Stimulated activated CD4-positive, alpha-beta T cell treated with anti-CD3 and anti-CD28 coated beads, Interleukin-2, amount 100 ng/mL, for 48 hours (primary cell): ENCODE measurements at places on chromosomes 3 and 15.

GRCh38 chr3:186209810-186210752 is 101.2 kb upstream of the ETV5 start:
- DNase-seq, result no peak

- peak; percentile 18 for DNase-seq
Observed at GRCh38 chr15:58545307-58546065, 113.7 kb downstream of the LIPC start.

DNA sequence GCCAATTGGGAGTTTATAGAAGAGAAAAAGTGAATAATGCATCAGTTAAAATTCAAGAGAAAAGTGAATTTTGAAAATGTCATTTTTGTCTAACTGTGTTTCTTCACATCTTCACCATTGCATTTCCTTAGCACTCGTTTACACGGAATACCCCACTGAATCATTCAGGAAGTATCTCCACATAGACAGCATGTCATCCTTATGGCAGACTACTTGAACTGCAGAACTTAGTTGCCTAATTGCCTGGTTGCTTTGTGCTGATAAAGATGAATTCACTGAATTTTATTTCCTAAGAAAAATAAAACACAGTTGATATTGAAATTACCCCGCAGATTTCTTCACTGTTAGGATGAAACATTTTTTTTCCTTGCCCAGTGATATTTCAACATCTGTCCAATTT is 627.1 kb downstream of the ROBO1 start:
- DNase-seq, result no peak

DNA sequence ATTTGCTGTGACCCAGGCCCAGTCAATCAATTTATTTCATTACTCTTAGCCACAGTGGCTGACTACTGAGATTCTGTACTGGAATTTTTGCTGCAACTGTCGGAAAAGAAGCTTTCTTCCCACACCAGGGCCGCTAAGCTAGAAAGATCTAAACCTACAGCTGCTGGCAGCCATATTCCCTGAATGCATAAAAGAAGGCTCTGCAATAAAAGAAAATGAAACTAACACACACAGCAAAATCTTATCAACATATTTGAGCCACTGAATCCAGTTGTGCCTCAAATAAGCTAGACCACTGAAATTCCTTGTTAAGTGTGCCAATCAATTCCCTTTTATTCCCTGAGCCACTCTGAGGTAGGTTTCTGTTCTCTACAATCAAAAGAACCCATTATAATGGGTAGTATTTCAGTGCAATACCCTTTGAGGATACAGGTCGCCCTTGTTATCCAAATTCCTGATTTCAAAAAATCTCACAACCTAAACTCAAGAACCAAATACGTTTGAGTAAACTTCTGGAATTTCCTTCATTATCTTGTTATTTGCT is 60.3 kb downstream of the MYO9A start:
- no peak for DNase-seq

- no peak for DNase-seq
Observed at GRCh38 chr3:152076148-152076547, 192.6 kb upstream of the MBNL1 start.

DNA sequence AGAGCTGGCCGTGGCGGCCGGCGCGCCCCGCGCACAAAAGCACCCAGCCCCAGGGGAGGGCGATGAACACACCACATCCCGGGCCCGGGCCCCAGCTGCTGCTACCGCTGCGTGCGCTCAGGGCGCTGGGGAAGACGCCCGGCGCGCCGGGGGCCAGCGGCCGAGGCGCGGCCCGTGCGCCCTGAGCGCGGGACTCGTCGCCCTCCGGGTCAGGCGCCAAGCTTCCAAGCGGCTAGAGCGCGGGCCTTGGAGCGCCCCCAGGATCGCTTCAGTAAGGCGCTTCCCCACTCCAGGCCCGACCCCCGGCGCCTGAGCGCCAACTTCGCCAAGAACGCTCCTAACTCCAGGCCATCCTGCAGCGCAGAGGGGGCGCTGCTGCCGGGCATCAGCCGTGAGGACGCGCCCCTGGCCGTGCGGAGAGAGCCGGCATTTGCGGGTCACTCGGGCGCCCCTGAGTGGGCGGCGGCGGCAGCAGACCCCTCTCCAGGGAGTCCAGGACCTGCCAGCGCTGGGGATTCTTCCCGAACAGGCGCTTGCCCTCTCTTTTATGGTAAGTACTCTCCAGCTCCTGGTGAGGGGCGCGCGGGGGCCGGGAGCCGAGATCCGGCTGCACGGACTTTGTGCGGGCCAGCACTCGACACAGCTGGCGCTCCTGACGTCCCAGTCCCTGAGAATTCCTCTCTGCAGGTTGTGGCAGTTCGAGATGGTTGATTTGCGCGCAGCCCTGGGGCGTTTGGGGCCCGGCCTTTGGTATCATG is 475 bp downstream of the SPSB4 start:
- DNase-seq, result no peak

DNA sequence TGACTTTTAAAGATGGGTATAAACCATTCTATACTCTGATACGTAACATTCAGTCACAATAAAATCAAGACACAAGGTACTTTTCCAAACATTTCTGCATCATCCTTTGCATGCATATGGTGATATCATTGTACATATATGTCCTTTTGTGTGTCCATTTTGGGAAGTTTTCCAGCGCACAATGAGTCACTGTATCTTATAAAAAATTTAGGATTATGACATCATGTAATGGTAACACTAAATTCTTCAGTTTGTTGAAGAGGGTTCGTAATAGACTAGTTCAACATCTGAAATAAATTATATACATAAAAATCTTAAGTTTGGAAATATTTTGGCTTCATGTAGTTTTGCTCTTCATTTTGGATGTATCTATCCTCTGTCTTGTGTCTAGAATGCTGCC is 480.9 kb downstream of the ROBO1 start:
- no peak for DNase-seq

GRCh38 chr3:141900343-141900742 is 23.9 kb downstream of the ATP1B3 start:
- no peak for DNase-seq

- no peak for DNase-seq
Observed at GRCh38 chr15:99981839-99982658, 248.8 kb upstream of the LYSMD4 start.

DNA sequence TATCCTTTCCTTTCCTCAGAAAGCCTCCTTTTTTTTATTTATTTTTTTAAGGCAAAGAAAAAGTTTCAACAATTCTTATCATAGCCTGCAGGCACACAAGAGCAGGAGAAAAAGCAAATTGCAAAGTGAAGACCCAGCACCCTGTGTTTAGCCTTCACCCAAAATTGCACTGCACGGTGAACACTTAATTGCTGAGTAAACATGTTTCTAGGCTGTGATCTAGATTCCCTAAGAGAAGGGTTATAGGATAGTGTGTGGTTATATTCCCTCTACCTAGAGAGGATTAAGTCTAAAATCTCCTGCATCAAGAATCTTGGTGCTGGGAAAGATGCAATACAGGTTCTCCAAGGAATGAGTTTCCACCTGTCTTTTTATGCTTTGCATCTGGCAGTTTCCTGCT is 70.2 kb upstream of the BFSP2 start:
- no peak for DNase-seq

GRCh38 chr3:16174389-16174788 is at the start of gene GALNT15:
Gene GALNT15, plus strand, starts transcription at chr3:16174680. Its CDS starts 472 bp downstream, at chr3:16175152.
- DNase-seq, result no peak

- no peak for DNase-seq
Observed at GRCh38 chr3:123909785-123910184, 25.7 kb upstream of the MYLK start.

DNA sequence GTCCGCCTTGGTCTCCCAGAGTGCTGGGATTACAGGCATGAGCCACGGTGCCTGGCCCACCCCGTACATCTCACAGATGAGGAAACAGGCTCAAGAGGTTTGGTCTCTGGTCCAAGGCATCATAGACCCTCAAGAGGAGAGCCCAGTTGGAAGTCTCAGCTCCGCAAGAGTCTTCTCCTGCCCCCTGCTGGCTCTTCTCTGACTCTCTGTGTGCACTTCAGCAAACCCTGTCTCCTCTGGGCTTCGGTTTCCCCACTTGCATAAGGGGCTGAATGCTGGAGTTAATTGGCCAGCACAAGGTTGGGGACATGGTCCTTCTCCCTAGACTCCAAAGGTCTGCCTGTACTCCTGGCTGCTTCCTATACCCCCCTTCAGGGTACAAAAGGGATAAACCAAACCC is 3.9 kb downstream of the MST1R start:
- DNase-seq, result no peak

DNA sequence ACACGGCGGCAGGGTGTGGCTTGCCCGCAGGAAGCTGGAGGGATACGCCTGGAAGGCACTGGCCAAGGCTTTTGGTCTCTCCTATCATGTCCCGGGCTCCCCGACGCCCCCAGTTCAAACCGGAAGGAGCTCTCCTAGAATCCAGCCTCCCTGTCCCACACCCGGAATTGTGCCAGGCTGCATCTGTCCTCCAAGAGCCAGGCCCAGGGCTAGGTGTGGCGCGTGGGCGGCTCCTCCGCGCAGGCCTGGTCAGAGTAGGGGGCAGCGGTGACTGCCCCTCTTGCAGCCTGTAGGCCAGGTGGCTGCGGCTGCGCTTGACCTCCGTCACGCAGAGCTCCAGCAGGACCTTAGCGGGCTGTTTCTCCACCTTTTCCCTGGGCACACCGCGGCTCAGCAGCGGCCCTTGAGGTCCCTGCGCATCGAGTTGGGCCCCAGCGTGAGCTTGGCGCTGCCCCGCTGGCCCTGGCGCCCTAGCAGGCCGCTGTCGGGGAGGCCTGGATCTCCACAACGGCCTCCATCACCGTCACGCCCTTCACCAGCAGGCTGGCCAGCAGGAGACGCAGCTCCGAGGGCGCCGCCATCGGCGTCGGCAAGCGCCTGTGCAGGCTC is 15.9 kb upstream of the SIAH2 start:
- no peak for DNase-seq

DNA sequence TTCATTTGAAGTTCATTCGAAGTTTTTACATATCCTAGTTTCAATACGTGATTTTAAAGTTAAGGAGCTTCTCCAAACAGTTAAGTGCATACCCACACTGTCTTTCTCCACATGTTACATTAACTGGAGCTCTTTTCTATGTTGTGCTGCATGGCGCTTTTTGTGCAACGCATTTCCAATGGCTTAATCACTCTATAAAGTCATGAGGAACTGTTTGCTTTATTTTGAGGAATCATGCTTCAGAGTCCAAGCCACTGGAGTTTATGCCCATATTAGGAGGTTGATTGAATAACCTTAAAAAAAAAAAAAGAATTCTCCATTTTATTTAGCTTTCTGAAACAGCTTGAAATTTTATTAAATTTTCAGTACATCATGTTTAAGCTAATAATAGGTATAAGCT is 109.4 kb upstream of the MBNL1 start:
- no peak for DNase-seq

GRCh38 chr3:24191801-24192403 is 246.8 kb downstream of the NR1D2 start:
- DNase-seq, result no peak

DNA sequence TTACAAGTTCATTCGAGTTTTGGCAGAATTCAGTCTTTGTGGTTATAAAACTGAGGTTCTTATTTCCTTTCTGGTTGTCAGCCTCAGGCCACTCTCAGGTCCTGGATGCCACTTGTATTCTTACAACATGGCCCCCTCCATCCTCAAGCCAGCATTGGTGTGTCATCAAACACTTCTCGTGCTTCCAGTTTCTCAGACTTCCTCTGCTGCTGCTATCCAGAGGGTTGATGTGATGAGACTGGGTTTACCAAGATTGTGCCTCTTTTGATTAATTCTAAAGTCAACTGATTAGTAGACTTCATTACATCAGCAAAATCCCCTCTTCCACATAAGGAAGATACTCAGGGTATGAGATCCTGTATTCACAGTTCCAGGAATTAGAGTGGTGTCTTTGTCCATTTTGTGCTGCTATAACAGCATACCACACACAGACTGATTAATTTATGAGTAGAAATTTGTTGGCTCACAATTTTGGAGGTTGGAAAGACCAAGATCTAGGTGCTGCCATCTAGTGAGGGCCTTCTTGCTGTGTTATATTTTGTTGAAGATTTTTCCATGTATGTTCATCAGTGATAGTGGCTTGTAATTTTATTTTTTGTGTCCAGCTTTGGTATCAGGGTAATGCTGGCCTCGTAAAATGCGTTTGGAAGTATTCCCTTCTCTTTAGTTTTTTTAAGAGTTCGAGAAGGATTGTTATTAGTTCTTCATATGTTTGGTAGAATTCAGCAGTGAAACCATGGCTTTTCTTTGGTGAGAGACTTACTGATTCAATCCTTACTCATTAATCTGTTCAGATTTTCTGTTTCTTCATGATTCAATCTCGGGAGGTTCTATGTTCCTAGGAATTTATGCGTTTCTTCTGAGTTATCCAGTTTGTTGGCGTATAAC is 11.1 kb downstream of the LRCH3 start:
- DNase-seq, result no peak

DNA sequence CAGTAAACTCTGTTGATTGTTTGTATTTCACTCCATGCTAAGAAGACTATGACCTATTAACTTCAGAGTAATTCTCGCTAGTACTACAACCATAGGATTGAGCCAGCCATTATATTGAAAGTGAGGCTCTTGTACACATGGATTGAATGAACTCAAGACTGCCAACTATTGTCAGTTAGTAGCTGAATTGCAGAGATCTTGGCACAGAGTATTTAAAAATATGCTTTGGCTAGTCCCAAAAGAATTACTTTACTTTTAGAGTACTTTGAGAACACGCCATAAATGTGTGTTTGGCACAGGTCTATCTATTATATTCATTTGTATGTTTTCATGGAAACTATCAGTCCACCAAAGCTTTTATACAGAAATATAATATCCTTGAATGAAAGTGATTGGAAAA is 226.7 kb upstream of the DCBLD2 start:
- no peak for DNase-seq

DNA sequence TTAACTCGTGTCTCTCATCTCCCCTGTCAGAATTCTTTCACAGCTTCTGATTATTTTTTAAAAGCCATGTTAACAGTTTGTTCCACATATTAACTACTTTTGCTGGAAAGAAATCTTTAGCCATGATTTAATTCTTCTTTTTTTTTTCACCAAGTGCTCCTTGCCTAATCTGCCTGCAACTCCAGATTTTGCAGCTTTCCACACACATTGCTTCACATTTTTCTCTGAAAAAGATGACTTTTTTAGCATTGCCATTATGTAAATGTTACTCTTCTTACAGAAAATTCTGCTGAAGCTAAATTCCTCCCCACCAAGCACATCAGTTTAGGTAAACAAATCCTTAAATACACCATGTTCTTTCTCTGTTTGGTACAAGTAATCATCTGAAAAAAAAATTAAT is 23.4 kb upstream of the PPARG start:
- DNase-seq, result no peak

DNA sequence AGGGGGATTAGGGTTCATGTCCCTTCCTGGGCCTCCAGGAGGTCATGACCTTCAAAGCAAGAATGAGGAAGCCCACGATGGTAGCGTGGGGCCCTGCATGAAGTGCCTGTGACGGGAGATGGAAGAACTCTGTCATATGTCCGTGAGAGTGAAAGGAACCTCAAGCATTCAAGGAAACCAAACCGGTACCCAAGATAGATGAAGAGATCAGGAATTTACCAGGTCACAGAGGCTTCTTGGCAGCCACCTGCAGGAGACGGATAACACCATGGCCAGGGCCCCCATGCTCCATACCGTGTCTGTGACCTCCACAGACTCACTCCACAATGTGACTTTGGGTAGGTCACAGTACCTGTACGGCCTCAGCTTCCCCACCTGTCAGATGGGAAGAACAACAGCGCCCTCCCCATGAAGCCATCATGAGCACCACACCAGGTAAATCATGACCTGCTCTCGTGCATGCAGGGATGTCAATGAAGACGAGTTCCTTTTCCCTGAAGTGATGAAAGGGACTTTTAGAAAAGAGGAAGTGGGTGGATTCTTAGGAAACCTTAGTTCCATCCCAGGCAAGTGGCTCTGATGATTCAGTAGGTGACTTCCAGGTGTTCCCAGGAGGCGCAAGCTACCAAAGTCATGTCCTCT is 23.3 kb upstream of the CYP11A1 start:
- DNase-seq, result no peak
